ENCODE measurements at places on chromosomes 4 and X. TPM values are rescaled to one million over a fixed set of nuclear protein-coding genes. Genes with fewer than 3 reads are reported as not detected.

Gene GPRIN3
- total RNA-seq, result 67.5 TPM

DNA sequence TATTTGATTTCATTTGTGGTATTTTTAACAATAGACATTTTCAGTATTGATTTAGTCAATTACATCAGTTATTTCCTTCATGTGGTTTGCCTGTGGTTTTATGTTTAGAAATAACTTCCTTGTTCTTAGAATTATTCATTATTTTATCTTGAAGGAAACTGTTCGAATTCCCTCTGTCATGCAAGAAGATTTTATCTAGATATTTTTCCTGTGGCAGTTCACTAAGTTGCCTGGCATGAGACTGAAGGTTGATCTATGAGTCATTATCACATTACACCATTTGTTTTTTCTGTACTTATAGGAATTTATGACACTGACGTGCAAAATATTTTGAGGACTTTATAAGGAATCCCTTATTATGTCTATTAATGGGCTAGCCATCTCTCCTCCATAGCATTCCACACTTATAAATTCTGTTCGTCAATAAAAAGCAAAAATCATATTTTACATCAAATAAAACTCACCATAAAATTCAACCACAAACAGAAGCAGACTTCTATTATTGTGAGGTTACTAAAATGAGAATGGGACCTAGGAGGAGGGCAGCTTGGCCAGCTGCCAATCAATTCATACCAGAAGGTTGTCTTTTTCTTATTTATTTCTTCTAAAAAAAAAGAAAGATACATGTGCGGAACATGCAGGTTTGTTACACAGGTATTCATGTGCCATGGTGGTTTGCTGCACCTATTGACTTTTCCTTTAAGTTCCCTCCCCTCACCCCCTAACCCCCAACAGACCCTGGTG is 179.0 kb downstream of the KCNIP4 start:
- no peaks in the 10 kb centered on the region for H3K36me3 ChIP-seq
- no peak for DNase-seq
- H3K4me3 ChIP-seq, result no peak overlapping the region
- no peaks in the 10 kb centered on the region for H3K4me1 ChIP-seq

Gene ELMOD2
- total RNA-seq, result 15.1 TPM

- no peak for DNase-seq
- H3K36me3 ChIP-seq, result peaks cover 10% of the 10 kb centered on the region
- no peak overlapping the region for H3K27ac ChIP-seq
- H3K27me3 ChIP-seq, result peaks cover 47% of the 10 kb centered on the region
- H3K4me1 ChIP-seq, result peaks cover 7% of the 10 kb centered on the region
- no peak overlapping the region for H3K4me3 ChIP-seq
These were observed 240.0 kb upstream of the RPS6KA3 start for GRCh38 chrX:20506739-20507138.

Gene TCP11X2
- not detected for total RNA-seq

GRCh38 chrX:125398959-125399440 is 79.3 kb downstream of the TEX13C start:
- DNase-seq, result no peak
- H3K27me3 ChIP-seq, result no peaks in the 10 kb centered on the region
- H3K27ac ChIP-seq, result no peak overlapping the region
- no peaks in the 10 kb centered on the region for H3K36me3 ChIP-seq

Gene KLB
- total RNA-seq, result not detected

Gene ADH1B
- total RNA-seq, result not detected

GRCh38 chr4:37223732-37224131 is 20.8 kb upstream of the NWD2 start:
- H3K27me3 ChIP-seq, result no peaks in the 10 kb centered on the region
- no peaks in the 10 kb centered on the region for H3K4me1 ChIP-seq
- H3K27ac ChIP-seq, result no peak overlapping the region
- H3K36me3 ChIP-seq, result no peaks in the 10 kb centered on the region
- no peak for DNase-seq

DNA sequence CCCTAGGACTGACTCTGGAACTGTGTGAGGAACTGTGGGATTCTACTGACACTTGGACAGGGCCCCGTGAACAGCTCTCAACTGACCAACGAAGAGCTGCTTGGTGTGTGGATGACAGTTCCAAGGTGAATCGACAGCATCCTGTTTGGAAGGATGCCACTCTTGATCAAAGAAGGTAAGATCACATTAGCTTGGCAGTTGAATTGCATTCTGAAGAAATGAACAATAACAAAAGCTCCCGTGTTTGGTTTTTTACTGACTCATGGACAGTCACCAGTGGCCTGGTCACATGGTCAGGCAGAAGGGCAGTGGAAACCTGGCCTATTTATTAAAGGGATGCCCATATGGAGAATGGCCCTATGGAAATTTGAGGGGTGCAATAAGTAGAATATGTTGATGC is 33.1 kb upstream of the GPR34 start:
- H3K27ac ChIP-seq, result no peak overlapping the region
- no peaks in the 10 kb centered on the region for H3K27me3 ChIP-seq
- H3K4me1 ChIP-seq, result peaks cover 11% of the 10 kb centered on the region
- peaks cover 46% of the 10 kb centered on the region for H3K36me3 ChIP-seq
- no peak overlapping the region for H3K4me3 ChIP-seq

- no peaks in the 10 kb centered on the region for H3K36me3 ChIP-seq
- no peak for DNase-seq
- no peak overlapping the region for H3K4me3 ChIP-seq
- no peak overlapping the region for H3K27ac ChIP-seq
- no peaks in the 10 kb centered on the region for H3K27me3 ChIP-seq
- H3K4me1 ChIP-seq, result no peaks in the 10 kb centered on the region
These were observed 20.9 kb downstream of the MAPK10 start for GRCh38 chr4:86338989-86339388.

DNA sequence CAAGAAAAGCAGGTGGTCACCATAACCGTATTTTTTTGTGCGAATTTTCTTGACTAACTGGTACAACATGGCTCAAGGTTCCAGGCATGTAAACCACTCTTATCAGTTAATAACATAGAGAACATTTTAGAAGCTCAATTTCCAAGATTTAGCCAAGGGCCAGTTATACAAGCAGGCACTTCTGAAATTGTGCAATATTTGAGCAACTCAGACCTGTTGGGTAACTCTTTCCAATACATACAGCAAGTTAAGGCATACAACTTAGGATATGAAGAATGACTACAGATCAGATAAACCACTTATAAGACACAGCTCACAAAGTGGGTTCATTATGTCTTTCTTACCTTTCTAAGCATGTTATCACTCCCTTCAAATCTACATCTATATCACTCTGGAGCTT is 43.9 kb downstream of the ZNF280C start:
- DNase-seq, result no peak
- H3K4me1 ChIP-seq, result no peaks in the 10 kb centered on the region
- no peak overlapping the region for H3K4me3 ChIP-seq
- no peak overlapping the region for H3K27ac ChIP-seq

DNA sequence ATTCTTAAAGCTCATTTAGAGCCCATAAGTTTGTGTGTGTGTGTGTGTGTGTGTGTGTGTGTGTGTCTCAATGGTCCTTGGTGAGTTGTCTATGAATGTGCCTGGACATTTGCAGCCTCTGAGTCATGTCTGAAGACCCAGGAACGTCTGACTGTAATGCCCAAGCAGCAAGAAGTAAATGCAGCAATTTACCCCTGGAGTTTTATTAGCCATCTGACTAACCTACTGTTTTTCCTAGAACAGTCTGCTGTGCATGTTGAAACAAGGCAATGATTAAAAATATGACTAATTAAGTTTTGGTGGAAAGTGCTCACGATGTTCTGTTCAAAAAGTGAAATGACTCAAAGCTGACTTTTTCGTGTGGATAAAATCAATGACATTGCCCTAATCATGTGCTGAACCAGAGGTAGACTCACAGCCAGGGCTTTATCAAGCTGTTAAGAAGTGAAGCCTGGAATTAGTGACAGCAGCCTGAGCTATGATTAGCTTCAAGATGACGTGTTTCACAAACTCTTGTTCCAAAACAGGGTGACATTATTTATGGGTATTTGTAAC is 201.6 kb downstream of the CPE start:
- H3K27ac ChIP-seq, result no peak overlapping the region
- H3K4me1 ChIP-seq, result no peaks in the 10 kb centered on the region
- DNase-seq, result no peak
- H3K4me3 ChIP-seq, result no peak overlapping the region
- no peaks in the 10 kb centered on the region for H3K36me3 ChIP-seq
- H3K27me3 ChIP-seq, result no peaks in the 10 kb centered on the region

DNA sequence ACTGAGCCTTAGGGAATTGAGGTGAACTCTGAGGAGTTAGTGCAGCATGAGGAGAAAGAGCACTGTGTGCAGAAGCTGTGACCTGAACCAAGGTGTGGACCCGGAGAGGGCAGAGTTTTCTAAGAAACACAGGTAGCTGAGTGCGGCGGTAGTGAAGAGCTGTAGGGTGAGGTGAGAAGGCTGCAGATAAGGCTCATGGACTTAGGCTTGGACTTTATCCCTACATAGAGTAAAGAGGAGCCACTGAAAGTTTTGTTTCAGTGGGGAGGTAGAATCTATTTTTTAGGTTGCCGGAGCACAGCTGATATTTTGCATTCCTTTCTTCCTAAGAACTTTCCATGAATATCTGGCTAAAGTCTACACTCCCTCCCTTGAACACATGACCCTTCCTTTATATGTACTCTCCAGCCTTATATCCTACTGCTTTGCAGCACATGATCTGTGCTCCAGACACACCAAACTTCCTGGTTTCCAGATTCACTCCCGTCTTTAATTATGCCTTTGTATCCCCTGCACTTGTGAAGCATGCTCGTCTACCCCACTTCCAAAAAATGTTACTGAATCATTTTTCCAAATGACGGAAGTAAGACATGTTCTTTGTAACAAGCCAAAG is 10.6 kb upstream of the PGRMC2 start:
- H3K4me1 ChIP-seq, result no peaks in the 10 kb centered on the region
- no peaks in the 10 kb centered on the region for H3K27me3 ChIP-seq
- H3K27ac ChIP-seq, result no peak overlapping the region
- no peak overlapping the region for H3K4me3 ChIP-seq
- DNase-seq, result no peak

DNA sequence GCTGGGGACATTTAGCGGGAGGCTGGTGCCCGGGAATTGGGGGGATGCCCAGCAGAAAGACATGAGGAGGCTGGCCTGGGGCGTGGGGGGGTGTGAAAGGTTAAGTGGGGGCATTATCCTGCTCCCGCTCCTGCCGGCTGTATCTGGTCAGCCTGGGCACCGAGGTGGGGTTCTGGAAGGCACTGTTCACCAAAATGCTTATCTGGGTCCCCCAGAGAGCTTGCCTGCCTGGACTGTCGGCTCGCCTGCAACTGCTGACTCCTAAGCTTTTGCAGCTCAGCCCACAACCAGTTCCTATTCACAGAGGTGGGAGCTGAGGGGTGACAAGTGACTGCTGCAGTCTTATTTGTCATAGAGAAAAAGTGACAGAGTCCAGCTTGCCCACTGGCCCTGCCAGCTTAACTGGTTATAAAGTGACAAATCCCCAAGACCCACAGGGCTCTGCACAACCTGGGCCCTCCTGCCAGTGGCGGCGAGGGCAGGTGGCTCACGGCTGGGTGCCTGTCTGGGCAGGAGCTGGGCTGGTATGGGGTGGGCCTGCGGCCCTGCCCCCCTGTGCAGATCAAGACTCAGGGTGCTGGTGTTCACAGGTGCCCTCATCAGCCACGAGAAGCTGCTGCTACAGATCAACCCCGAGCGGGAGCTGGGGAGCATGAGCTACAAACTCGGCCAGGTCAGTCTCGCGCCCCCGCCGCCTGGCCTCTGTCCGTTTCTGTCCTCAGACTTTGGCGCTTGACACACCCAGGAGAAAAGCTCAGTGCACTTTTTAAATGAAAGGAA is 23.7 kb upstream of the MSANTD1 start:
- H3K27me3 ChIP-seq, result no peaks in the 10 kb centered on the region
- no peak for DNase-seq
- peaks cover 12% of the 10 kb centered on the region for H3K4me1 ChIP-seq
- H3K27ac ChIP-seq, result no peak overlapping the region
- H3K4me3 ChIP-seq, result no peak overlapping the region
- peaks cover 23% of the 10 kb centered on the region for H3K36me3 ChIP-seq

DNA sequence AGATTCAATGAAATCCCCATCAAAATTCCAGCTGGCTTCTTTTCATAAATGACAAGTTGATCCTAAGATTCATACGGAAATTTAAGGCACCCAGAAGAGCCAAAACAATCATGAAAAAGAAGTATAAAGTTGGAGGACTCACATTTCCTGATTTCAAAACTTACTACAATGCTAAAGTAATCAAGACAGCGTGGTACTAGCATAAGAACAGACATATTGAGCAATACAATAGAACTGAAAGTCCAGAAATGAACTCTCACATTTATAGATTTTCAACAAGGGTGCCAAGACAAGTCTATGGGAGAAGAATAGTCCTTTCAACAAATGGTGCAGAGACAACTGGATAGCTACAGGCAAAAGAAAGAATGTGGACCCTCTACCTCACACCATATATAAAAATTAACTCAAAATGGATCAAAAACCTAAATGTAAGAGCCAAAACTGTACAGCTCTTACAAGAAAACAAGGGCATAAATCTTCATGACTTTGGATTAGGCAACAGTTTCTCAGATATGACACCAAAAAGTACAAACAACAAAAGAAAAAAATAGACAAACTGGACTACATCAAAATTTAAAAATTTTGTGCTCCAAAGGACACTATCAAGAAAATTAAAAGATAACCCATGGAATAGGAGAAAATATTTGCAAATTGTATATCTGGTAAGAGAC is 28.5 kb downstream of the SASH3 start:
- H3K27ac ChIP-seq, result peak overlapping the region; percentile 28
- H3K36me3 ChIP-seq, result peaks cover 20% of the 10 kb centered on the region
- peaks cover 17% of the 10 kb centered on the region for H3K4me1 ChIP-seq
- no peak for DNase-seq

Gene RTL5
- total RNA-seq, result 0.20 TPM

Gene SYTL4
- total RNA-seq, result not detected

DNA sequence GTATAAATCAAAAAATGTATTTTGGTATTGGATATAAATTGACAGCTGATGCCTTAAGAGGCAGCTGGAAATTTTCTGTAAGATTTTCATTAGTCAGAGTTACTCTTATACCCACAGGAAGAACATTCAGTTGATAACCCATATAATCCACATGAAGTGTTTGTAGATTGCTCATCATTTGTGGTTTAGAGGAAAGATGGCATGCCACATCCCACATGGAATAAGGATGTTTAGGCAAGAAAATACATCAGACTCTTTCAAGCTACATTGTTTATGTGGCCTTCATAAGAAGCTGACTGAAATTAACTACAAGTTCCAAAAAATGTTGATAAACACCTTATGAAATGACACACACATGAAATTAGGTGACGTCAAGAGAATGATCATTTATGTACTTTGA is 56.6 kb downstream of the AREG start:
- no peak overlapping the region for H3K27ac ChIP-seq
- no peak for DNase-seq
- H3K4me3 ChIP-seq, result no peak overlapping the region
- H3K36me3 ChIP-seq, result no peaks in the 10 kb centered on the region
- no peaks in the 10 kb centered on the region for H3K4me1 ChIP-seq

- DNase-seq, result no peak
- no peak overlapping the region for H3K27ac ChIP-seq
- no peaks in the 10 kb centered on the region for H3K36me3 ChIP-seq
- no peaks in the 10 kb centered on the region for H3K4me1 ChIP-seq
- no peak overlapping the region for H3K4me3 ChIP-seq
These were observed 493 bp upstream of the KCNIP4 start for GRCh38 chr4:21949073-21949457.
